ENCODE measurements at places on chromosomes 5 and 9.

GRCh38 chr5:35754481-35754880 lies 102.2 kb upstream of the IL7R start:
- no peak for DNase-seq

GRCh38 chr9:127983847-127984289 lies 3.1 kb upstream of the EEIG1 start:
- DNase-seq: no peak

DNA sequence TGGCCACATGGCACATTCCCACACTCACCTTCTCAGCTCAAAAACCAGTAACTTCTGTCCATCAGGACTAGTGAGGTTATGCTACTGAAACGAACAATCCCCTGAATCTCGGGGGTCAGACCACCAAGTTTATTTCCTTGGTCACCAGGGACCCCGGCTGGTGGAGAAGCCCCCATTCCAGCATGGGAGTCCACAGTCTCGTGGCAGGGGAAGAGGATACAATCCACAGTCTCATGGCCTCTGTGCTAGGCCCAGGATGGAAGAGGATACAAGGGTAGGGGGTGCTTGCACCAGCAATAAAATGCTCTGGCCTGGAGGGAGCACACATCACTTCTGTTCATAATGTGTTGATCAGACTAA lies 7.4 kb upstream of the CARD19 start:
- DNase-seq: no peak

GRCh38 chr5:174501461-174502069 lies 222.8 kb upstream of the MSX2 start:
- DNase-seq: no peak

DNA sequence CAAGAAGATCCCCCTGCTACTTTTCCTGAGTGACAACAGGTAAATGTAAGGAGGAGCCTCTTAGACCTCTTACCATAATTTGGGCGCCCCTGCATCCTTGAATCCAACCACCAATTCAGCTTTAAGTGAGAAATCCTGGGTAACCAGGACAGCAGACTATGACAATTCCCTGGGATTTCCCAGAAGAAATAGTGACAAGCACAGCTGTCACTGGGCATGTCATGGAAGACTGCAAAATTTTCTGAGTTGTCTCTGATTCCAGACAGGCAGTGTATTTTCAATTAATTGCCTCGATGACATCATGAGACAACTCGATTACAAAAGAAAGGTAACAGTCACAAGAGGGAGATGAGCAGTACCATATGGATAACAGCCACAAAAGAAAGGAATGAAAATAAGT lies 256.9 kb downstream of the BNC2 start:
- no peak for DNase-seq

GRCh38 chr9:134331186-134332025 lies 5.2 kb downstream of the RXRA start:
- no peak for DNase-seq

All from Calu3 (cell line).